ENCODE measurements at places on chromosomes 5 and 9.

DNA sequence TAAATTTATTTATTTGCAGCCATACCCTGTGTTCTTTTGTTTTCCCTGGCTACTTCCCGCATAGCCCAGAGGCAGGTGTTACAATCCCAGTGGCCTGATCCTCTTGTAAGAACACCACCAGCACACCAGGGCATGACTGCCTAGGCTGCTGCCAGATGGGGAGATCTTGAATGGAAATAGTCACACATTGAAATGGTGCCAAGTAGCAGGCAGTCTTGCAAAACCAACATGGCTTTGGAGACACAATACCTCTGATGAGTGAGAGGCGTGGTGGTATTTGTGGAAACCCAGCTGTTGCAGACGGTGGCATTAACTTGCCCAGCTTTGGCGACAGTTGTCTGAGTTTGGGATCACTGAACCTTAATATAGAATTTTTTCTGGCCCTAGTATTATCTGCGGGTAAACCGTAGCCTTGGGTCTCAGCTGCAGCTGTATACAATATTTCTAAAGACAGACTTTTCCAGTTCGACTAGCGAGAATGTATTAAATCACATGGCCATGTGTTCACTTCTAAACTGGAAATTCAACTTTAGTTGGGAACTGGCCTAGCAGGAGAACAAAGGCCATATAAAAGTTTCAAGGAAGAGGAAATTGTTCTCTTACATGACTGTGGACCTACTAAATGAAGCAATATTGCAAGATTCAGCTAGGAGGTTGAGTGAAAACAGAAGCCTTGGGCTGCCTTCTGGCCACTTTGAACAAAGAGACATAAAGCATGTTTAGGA lies 277.0 kb downstream of the SMARCA2 start:
- no peak for DNase-seq

GRCh38 chr5:8376478-8376877 lies 507.5 kb downstream of the MTRR start:
- no peak for DNase-seq

DNA sequence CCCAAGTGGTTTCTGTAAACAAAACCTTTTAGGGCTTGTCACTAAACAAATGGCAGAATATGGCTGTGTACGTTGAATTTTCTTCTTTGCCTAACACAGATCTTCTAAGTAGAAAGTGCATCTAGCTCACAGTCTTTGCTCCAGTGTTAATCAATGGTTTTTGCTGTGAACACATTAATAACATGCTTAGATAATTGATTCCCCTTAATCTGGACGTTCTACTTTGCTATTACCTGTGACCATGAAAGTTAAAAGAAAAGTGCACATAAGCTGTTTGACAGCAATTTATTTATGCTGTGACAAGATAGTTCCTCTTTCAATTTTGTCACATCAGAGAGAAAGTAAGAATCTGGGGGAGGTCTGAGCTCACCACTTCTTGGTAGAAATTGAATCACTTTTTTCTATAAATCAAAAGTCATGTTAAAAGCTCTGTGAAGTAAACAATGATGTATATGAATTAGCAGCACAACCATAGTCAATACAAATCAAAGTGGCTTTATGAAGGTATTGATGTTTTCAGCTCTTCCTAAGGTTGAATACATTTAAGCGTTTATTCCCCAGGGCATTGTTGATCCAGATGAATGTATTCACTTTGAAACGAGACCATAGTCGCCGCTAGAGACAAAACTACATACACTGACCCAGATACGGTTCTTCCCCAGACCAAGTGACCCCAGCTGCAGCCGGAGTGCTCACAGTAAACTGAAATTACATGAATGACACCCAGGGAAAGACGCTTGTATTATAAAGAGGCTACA lies 174.6 kb upstream of the ZNF608 start:
- no peak for DNase-seq

GRCh38 chr9:83419961-83420360 lies 118.2 kb downstream of the FRMD3 start:
- DNase-seq, result no peak

GRCh38 chr9:89542401-89543021 lies 44.6 kb upstream of the SEMA4D start:
- peak; percentile 3 for DNase-seq

- DNase-seq, result no peak
These were observed 66.0 kb downstream of the RASEF start for GRCh38 chr9:82996941-82997340.

- peak; percentile 79 for DNase-seq
These were observed 4.7 kb downstream of the PDLIM4 start for GRCh38 chr5:132261881-132262845.

- no peak for DNase-seq
These were observed 38.5 kb downstream of the SECISBP2 start for GRCh38 chr9:89356782-89357181.

DNA sequence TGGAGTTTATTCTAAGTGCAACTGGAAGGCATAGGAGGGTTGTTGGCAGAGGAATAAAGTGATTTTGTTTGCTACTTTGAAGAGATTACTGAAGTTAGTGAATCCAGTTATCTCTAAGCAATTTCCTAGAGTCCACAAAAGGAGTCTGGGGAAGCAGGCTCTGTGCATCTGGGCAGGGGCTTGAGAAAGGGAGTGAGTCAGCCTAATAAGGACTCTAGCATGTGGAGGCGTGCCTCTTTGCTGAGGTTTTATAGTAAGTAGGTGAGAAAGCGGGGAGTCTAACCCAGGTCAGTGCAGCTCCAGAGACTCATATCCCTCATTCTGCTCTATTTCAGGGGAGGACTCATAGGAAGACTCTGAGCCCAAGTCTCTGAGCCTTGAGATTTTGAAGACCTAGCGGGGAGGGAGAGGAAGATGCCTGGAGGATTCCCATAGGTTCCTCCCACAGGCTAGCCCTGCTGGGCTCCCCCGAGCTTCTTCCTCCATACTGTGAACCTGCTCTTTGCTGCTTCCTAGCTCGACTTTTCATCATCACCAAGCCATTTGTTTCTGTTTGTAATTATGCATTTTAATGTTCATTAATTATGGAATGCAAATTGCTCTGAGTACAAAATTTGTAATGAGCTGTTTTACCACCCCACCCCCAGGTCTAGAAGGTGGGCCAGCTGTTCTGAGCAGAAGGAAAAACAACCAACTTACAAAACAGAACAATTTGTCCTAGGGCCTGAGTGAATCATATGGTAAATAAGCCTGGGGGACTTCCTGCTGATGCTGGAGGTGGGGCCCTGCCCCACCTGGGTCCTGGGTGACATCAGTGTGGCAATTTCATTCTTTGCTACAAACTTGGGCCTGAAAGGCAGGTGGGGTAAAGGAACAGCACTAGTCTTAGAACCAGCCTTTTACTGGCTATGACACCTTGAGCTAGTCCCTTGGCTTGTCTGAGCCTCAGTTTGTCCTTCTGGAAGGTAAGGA lies 150.2 kb downstream of the TRIM32 start:
- DNase-seq, result no peak

DNA sequence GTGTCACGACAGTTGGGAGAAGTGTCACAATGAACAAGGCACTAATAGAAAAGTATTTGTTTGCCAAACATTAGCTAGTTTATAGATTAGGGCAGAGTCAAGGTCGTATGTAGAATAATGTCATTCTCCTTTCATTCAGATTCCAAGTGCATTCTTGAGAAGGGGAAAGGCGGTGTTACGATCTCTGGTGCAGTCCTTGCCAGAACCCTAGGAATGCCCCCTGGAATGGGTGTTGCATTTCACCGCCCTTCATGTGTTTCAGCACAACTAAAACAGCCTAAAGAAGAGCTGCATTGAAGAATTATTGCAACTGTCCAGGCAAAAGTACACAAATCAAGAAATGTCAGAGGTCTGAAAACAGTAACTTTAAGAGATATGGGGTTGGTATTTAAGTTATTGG lies 721.0 kb upstream of the WWC1 start:
- DNase-seq, result no peak

GRCh38 chr9:14198047-14198840 lies 115.7 kb downstream of the NFIB start:
- no peak for DNase-seq

- DNase-seq, result no peak
These were observed 16.9 kb downstream of the GDF9 start for GRCh38 chr5:132849347-132849746.

DNA sequence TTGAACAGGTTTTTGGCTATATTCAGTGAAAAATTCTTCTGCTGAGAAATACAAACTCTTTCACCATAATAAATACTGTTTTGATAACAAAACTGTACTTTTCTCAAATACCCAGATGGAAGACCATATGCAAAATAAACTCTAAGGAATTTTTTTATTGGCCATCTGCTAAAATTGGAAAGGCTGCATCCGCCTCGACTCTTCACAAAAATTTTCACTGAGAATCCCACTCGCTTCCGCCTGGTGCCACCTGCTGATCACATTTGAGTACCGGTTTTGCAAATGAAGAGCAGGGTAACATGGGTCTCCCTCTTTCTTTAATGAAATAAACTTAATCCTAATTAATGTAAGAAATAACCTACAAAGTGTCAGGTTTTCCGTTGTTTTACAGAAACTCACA lies 76.4 kb downstream of the TTLL11 start:
- peak; percentile 75 for DNase-seq

GRCh38 chr5:96338624-96339415 lies 94.2 kb downstream of the PCSK1 start:
- no peak for DNase-seq

GRCh38 chr9:107288701-107289100 lies 5.6 kb downstream of the RAD23B start:
- DNase-seq, result no peak

DNA sequence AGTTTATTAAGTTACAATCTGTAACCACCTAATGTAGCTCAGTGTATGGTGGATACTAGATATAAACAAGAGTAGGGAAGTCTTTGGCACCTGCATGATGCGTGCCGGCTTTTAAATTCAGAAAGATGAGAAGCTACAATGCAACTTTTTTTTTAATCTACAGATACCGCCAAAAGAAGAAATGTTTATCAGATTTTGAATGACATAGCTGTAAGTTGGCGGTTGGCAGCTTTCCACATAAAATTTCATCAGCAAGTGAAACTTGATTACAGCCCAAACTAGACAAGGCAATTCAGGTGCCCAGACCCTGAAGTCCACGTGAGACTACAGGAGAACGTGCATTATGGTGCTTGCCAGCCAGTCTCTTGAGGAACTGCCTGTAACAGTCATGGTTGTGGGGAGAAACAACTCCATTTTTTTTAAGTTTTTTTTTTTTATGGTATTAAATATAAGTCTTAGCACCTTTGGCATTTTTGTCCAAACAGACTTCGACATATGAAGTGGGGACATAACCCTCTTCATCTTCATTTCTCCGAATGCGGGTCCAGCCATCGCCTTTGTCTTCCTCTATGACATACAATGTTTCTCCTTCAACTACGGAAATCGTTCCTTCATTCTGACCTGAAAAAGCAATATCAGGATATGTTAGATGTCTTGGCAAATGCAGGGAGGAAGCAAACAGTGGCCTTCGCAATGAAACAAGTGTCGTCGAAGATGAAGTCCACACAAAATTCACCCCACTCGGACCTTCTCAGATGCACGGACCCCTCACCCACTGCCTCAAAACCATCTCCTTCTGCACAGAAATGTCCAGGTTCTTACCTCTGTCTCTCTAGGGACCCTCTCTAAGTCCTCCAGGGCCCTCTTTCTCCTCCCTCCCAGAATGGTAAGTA lies 60.4 kb downstream of the USP20 start:
- DNase-seq, result no peak

- DNase-seq, result peak; percentile 10
These were observed 206.7 kb downstream of the FAM114A2 start for GRCh38 chr5:153831973-153832372.

- DNase-seq, result no peak
These were observed 94.3 kb downstream of the MVB12B start for GRCh38 chr9:126420643-126421564.

GRCh38 chr5:151086192-151086869 lies 5.5 kb upstream of the TNIP1 start:
- no peak for DNase-seq

GRCh38 chr9:21657966-21658667 lies 144.3 kb upstream of the MTAP start:
- no peak for DNase-seq

DNA sequence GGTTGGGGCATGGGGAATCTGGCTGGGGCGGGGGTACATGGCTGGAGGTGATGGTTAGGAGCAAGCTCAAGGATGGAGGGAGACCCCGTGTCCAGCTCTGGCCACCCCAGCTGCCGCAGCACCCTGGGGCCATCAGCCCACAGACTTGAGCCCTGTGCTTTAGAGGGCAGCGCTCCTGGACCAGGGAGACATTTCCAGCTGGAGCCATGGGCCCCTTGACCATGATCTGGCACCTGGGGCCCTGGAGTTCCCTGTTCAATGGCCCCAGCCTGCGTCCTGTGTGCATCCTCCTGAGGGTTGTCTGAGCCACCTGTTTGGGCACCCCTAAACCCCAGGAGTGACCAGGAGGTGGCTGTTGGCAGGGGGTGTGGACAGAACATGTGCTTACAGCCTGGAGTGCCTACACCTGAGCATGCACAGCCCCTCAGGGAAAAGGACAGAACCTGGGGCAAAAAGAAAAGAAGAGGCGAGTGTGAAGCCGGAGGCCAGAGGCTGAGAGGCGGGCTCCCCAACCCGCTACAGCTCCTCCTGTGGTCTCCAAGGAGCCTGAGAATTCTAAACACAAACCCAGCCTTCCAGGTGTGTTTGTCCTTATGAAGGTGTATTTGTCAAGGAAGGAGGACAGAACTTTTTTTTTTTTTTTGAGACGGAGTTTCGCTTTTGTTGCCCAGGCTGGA lies 126.7 kb downstream of the C9orf50 start:
- DNase-seq, result no peak

DNA sequence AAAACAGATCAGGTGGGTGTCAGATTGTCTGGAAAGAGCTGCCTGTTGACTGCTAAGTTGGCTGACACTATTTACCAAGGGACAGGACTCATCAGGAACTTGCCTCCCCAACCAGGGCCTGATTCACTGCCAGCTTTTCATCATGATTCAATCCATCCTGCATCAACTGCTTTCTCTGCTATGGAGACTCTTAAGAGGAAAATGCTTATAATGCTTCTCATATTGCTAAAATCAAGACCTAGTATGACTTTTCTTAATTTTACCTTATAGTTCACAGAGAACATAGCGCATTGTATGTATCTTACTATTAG lies 21.3 kb downstream of the HTR4 start:
- no peak for DNase-seq

DNA sequence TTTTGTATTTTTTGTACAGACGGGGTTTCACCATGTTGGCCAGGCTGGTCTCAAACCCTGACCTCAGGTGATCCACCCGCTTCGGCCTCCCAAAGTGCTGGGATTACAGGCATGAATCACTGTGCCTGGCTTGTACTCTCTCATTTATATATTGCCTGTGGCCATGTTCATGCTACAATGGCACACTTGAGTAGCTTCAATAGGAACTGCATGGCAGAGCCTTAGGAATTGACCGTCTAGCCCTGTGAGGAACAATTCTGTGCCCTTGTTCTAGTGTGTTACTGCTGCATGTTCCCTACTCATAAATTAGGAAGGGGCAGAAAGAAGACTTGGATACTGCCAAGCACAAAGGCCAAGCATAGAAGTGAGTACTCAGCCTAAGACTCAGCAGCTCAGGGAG lies 104.2 kb downstream of the LIFR start:
- DNase-seq, result no peak
